ENCODE measurements at places on chromosomes 5 and 9. TPM values are rescaled to one million over a fixed set of nuclear protein-coding genes. Genes with fewer than 3 reads are reported as not detected.

- no peak overlapping the region for H3K27ac ChIP-seq
- H3K4me3 ChIP-seq: no peak overlapping the region
- H3K36me3 ChIP-seq: no peaks in the 10 kb centered on the region
- no peak for DNase-seq
These were observed 90.7 kb downstream of the MAT2B start for GRCh38 chr5:163595932-163596607.

GRCh38 chr5:107455111-107455544, 215.6 kb downstream of the EFNA5 start:
- DNase-seq: no peak
- no peaks in the 10 kb centered on the region for H3K27me3 ChIP-seq
- H3K4me1 ChIP-seq: peaks cover 53% of the 10 kb centered on the region
- H3K27ac ChIP-seq: peak overlapping the region; percentile 55
- H3K36me3 ChIP-seq: peaks cover 3% of the 10 kb centered on the region
- H3K4me3 ChIP-seq: no peak overlapping the region

DNA sequence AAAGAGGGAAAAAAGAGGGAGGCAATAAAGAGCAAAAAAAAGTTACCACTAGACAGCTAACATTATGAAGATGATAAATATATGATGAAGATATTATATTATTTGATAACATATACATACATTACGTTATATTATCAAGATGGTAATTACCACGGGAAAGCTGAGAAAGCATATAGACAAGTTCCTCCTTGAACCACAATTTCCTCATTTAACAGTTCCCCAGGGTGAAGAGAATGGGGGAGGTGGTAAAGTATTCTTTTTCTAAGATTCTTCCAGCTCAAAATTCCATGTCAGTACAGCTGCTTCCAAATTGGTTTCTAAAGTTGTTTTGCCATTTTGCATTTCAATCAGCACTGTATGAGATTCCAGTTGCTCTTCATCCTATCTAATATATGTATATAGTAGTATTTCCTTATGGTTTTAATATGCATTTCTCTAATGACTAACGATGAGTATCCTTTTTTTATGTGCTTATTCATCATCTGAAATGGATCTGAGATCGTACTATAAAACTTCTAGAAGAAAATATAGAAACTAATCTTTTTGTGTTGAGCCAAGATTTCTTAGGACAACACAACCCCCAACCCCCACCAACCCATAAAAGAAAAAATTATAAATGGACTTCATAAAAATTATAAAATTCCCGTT, 49.5 kb upstream of the C9orf72 start:
- H3K4me3 ChIP-seq: no peak overlapping the region
- DNase-seq: no peak
- H3K4me1 ChIP-seq: peaks cover 21% of the 10 kb centered on the region
- H3K27me3 ChIP-seq: no peaks in the 10 kb centered on the region
- H3K27ac ChIP-seq: no peak overlapping the region
- H3K36me3 ChIP-seq: no peaks in the 10 kb centered on the region

The DNAI1 gene
- not detected for total RNA-seq

The CDC20B gene
- total RNA-seq: 0.16 TPM
